Thoracic aorta (tissue), 2 donors: ENCODE measurements at places on chromosomes 2 and 18.

DNA sequence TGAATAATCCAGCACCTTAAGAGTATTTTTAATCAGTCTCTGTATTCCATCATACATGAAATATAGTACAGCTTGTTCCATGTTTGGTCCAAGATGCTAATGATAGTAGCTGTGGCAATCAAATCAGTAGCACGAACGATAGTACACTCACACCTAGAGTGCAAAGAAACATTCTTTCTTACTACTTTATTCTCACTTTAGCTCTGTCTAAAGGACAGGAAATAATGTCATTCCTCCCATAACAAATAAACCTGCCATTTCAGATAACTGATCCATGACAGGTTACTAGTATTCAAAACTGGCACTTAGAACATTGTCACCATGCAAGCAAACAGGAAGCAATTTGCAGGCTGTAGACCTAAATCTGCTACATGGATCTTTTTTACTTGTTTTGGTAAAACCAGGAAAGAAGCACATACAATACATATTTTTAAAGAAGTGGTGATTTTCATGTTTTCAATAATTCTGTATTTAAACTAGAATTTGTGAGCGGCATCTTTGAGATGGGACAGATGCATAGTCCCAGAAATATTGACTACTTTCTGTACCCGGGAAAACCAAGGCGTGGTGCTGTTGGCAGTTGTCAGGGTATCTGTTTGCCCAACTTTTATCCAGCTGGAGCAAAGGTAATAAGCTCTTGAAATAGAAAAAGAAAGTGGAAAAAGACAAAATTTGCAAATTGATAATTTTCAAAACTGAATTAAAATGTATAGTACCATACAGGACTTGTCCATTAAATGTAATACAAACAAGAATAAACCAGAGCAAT is 49.5 kb downstream of the IKZF2 start:
- no peak for DNase-seq

DNA sequence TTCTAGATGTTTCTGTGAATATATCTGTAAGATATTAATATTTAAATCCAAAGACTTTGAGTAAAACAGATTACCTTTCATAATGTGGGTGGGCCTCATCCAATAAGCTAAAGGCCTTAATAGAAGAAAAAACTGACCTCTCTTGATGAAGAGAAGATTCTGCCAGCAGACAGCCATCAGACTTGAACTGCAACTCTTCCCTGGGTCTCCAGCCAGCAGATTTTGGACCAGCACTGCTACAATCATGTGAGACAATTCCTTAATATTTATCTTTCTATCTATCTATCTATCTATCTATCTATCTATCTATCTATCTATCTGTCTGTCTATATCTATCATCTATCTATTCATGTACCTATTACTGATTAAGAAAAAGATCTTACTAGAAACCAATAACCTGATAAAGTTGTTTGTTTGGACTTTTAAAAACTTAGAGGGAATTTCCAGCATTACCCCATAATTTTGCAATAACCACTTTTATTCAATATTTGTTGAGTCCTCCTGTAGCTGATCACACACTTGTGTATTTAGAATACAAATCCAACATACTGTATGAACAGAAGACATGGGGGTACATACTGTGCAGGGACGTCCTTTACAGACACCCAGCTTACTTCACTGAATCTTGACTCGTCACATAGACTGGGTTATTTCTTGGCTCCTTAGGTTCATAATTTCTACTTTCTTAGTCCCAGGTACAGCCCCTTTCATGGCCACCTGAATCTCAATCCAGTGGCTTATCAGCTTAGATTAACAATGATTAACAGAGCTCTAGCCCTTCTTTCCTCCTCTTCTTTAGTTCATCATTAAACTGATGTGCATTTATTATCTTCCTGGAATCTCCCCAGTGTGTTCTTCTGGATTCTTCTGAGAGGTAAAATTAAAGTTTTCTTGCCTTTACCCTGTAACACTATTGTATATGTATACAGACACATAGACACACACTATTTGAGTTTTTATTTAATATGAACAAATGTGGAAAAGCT is 27.2 kb upstream of the STAT4 start:
- no peak for DNase-seq

- no peak for DNase-seq
Measured at GRCh38 chr2:138115666-138116065, 151.4 kb downstream of the HNMT start.

- no peak for DNase-seq
Measured at GRCh38 chr18:54388203-54389142, 30.8 kb downstream of the C18orf54 start.

GRCh38 chr2:218332920-218333645 is 23.6 kb upstream of the CATIP start:
- no peak for DNase-seq

DNA sequence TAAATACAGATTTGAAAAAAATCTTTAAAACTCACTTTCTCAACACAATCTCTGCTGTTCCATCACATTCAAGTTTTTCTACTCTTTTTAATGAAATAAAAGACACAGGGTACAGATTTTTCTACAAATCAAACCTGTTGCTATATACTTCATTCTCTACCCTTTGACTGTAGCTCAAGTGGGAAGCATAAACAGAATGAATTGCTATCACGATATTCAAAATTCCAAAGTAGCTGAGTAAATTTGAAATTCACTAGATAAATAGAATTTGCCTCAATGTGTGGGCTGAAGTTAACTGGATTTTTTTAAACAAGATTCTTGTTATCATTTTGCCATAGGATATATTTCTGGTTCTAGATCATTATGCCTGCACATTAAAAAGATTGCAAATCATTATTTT is 185.9 kb downstream of the ZNF521 start:
- DNase-seq: no peak

DNA sequence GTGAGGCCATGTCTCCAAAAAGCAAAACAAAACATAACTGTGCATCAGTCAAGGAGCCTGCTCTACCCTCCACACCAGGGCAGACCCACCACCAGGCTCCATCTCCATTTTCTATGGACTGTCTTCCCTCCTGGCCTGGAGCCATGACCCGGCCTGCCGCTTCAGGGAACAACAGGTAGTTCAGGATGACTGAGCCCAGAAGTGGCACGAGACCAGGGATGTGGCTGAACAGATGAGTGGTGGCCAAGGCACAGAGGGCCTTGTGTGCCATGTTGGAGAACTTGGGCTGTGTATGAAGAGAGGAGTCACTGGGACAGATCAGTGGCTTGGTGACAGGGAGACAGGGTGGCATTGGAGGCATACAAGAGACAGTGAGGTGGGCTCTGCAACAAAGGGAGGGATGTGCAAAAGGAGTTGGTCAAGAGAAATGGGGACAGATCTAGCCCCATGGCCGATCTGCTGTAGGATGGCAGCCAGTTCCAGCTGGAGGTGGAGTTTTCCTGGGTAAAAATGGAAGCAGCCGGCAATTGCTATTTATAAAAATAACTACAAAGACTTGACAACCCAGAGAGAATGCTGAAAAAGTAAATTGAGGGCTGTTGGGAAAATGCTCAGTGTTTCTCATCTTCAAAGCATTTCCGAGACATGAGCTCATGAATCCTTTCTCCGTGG is 35.0 kb downstream of the TMEM177 start:
- DNase-seq: no peak

DNA sequence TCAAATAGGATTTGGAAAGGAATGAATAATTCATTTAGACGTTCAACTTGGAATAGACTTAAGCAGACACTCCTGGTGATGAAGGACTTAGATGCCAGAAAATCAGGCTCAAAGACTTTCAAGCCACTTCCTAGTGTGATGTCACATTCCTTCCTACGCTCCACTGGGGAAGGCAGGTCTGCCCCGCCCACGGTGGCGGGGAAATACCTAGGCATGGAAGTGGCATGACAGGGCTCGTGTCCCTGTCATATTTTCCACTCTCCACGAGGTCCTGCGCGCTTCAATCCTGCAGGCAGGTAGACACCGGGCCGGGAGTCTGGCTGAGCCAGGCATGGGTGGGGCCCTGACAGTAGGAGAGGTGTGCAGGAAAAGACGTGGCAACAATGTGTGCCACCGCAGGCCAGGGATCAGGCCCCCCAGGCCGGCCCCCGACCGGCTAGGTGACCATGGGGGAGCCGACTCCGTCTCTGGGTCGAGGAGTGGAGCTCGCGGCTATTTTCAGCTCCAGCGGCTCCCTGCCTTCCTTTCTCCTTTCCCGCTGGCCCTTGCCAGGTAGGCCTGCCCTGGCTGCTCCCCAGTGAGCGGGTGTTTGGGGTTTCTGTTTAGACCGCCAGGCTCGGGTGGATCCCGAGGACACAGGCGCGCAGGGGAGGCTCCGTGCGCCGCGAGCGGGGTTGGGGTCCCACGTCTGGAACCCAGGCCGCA is at the start of gene IL1RL2:
Gene IL1RL2 (plus strand): TSS at position 233 of the 705 bp plus-strand sequence. CDS start 845 bp downstream, outside the sequence.
- DNase-seq: no peak

GRCh38 chr2:62216113-62216512 is 20.2 kb downstream of the B3GNT2 start:
- no peak for DNase-seq

GRCh38 chr2:187855689-187856088 is 301.5 kb upstream of the TFPI start:
- DNase-seq: no peak

GRCh38 chr18:77811503-77811902 is 561.9 kb downstream of the GALR1 start:
- DNase-seq: no peak

GRCh38 chr2:545228-545627 is 132.0 kb downstream of the TMEM18 start:
- no peak for DNase-seq

DNA sequence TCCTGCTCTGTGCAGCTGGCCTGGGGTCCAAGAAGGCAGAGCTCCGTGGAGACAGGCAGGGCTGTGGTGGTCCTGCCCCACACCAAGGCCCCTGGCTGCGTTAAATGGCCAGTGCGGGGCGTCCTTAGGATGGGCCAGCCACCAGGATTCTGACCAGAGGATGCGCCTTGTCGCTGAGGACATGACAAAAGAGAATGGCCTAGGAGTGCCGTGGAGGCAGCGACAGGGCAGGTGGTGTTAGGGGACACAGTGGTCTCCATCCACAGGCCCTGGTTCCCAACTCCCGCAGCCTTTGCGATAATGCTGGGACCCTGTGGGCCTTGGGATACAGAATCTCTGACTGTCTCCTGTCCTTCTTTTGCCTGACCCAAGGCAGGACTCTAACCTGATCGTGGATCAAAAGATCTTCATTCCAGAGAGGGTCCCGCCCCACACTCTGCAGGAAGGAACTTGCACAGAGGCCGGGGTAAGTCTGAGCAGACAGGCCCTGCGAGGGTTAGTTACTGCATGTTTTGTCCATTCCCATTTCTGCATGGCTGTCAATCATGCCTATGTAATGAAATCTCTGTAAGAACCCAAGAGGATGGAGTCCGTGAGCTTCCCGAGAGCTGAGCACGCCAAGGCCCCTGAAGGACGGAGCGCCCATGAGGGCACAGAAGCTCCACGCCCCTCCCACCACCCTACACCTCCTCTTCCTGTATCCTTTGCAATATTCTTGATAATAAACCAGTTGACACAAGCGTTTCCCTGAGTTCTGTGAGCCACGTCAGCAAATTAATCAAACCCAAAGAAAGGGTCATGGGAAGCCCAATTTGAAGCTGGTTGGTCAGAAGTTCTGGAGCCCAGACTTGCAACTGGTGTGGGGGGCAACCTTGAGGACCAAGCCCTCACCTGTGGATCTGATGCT is 251.5 kb upstream of the SALL3 start:
- no peak for DNase-seq

DNA sequence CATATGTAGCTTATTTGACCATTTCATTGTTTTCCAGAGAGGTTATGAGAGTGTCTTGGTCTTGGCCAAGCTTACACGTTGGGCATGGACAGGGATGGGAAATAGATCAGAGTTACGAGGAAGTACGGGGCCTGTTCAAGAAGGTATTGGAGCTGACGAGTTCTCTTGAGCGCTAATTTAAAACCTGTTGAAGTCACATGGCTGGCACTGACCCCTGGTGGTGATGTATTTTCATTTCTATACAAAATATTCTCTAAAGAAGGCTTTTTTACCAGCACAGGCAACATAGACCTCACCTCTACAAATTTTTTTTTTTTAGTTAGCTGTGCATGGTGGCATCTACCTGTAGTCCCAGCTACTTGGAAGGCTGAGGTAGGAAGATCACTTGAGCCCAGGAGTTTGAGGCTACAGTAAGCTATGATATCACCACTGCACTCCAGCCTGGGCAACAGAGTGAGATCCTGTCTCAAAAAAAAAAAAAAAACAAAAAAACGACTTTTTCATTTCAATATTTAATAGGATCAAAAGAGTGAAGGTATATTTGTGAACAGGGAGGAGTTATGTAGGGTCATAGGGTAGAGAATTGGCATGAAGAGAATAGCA is 19.6 kb downstream of the UGP2 start:
- no peak for DNase-seq

- no peak for DNase-seq
Measured at GRCh38 chr2:10500601-10501361, 52.7 kb upstream of the ODC1 start.

DNA sequence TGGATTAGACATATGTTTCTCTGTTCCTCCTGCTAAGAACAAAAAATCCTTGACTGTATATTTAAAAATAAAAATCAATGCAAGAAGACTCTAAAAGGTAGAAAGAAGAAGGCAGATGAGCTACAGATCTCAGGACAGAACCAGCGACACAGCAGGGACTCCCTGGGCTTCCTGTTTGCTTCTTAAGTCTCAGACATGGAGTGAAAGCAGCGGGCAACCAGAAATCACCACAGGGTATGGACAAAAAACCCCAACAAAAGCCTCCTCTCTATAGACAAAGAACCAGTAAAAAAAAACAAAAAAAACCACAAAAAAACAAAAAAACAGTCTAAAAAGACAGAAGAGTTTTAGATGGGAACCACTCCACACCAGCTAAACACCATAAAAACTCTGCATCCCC is 971.0 kb upstream of the GYPC start:
- no peak for DNase-seq

DNA sequence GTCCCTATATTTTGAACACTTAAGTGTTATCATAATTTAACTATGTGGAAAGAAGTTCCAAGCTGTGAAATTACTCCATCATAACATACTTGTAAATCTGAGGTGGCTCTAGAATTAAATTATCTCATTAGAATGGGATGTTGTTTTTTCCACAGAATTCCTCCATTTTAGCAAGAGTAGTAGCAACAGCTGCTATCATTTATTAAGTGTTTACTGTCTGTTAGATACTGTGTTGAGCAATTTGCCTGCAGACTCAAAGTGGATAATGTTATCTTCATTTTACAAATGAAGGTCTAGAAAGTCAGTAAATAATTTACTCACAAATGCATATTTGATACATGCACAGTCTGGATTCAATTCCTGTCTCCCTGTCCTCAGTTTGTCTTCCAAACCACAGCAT is 504.8 kb upstream of the NRP2 start:
- no peak for DNase-seq

GRCh38 chr2:166494140-166494624 is at the start of gene SCN7A:
TSS of gene SCN7A (minus strand) at chr2:166494249. CDS start at chr2:166477696, 16,553 bp downstream.
- no peak for DNase-seq

DNA sequence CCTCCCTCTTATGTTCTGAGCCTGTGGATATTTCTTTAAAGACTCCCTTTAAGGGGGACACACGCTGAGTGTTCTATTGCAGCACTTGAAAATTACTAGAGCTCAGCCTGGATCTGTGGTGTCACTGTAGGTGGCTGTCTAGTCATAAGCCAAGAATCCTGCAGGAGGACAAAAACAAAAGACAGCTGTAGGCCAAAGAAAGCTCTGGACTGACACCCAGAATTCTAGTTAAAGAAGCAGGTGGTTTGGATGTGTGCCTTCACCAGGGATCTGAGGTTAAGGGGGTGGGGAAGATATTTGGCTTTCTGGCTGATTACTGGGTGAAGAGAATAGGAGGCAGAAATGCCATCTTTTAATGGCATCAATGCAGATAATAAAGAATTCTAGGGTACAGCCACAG is 842.5 kb upstream of the NXPH2 start:
- DNase-seq: no peak

- DNase-seq: no peak
Measured at GRCh38 chr2:101597347-101597944, 100.1 kb upstream of the MAP4K4 start.

- no peak for DNase-seq
Measured at GRCh38 chr2:101698014-101698843, 722 bp downstream of the MAP4K4 start.
